ENCODE measurements at places on chromosomes 3 and 15.

DNA sequence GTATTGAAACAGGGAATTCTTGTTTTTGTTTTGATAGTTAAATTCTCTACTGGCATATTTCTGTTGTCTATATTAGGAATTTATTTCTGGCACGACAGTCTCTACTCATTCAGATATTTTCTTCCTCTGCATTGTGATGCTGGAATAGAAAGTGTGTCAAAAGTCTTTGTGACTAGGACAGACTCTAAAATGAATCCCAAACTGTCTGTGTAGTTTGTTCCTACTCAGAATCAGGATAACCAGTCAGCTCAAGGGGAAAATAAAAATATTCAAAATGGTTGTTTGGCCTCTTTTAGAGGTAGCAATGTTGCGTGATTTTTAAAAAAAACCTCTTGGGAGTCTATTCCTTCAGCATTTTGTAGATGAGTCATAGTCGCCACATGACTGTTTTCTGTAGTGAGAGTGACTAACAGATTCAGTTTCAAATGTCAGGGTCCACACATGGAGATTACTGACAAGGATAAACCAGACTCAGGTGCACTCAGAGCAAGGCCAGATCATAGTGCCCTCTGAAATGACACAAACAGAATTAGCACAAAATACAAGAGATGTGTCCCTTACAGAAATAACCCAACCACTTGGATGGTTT is 13.1 kb downstream of the SLC7A14 start:
- no peak for DNase-seq

- no peak for DNase-seq
Observed at GRCh38 chr3:65779390-65779789, 259.3 kb downstream of the MAGI1 start.

- DNase-seq, result peak; percentile 61
Observed at GRCh38 chr15:62942428-62942827, 100.1 kb upstream of the TPM1 start.

GRCh38 chr15:68062214-68062613 is 8.1 kb downstream of the PIAS1 start:
- DNase-seq, result no peak

DNA sequence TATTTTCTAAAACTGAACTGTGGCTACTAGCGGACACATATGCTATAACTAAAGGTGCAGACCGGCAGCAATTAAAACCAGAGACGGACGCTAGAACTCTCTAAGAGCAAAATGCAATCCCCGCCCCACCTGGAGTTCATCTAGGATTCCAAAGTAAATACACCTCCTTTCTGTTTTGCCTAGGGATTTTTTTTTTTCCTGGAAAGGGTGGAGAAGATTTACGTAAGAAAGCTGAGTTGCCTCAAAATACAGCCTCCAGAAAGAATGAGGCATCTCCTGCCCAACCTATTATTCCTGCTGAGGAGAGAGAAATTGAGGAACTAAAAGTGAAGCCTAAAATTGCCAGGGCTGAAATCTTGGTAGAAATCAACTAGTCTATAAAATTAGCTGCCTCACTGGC is 150.2 kb downstream of the TP63 start:
- no peak for DNase-seq

GRCh38 chr15:87669846-87670245 is 586.7 kb downstream of the NTRK3 start:
- no peak for DNase-seq

GRCh38 chr15:81851325-81851724 is 194.5 kb downstream of the MEX3B start:
- no peak for DNase-seq
